ENCODE measurements at places on chromosomes 2 and 18. TPM values are rescaled to one million over a fixed set of nuclear protein-coding genes. Genes with fewer than 3 reads are reported as not detected.

Gene CD207
- total RNA-seq = not detected

Gene ALPI
- total RNA-seq = not detected

Gene RTKN
- 10.5 TPM for total RNA-seq

Gene ASXL3
- total RNA-seq = 0.41 TPM

Gene KCNF1
- not detected for total RNA-seq

Gene SLC66A3
- total RNA-seq = 16.1 TPM

Gene EGR4
- not detected for total RNA-seq

Gene SPR
- 52.5 TPM for total RNA-seq

Gene IL1B
- not detected for total RNA-seq

Gene PLEKHH2
- 0.70 TPM for total RNA-seq

Gene FKBP7
- 44.2 TPM for total RNA-seq

Gene CREG2
- total RNA-seq = not detected

Gene GTF2A1L
- total RNA-seq = 0.60 TPM

Gene CCDC85A
- total RNA-seq = 0.14 TPM

Gene FTCDNL1
- total RNA-seq = 2.3 TPM

Gene POMC
- total RNA-seq = not detected

Gene LBX2
- total RNA-seq = 0.97 TPM

Gene GAREM1
- total RNA-seq = 10.4 TPM

Gene KRTCAP3
- not detected for total RNA-seq

Gene EPB41L3
- total RNA-seq = 10.3 TPM

Gene ANKRD30BL
- total RNA-seq = not detected

Gene ANKRD39
- total RNA-seq = 17.7 TPM

Gene SP140
- total RNA-seq = not detected

Gene COBLL1
- 15.8 TPM for total RNA-seq

Gene DTNA
- total RNA-seq = 11.7 TPM

Gene CACNB4
- 0.31 TPM for total RNA-seq

Data from H4 (cell line).